Natural killer cell (primary cell): ENCODE measurements at places on chromosomes 16 and 17.

GRCh38 chr16:23348579-23349469 is 46.7 kb downstream of the SCNN1B start:
- DNase-seq, result no peak

DNA sequence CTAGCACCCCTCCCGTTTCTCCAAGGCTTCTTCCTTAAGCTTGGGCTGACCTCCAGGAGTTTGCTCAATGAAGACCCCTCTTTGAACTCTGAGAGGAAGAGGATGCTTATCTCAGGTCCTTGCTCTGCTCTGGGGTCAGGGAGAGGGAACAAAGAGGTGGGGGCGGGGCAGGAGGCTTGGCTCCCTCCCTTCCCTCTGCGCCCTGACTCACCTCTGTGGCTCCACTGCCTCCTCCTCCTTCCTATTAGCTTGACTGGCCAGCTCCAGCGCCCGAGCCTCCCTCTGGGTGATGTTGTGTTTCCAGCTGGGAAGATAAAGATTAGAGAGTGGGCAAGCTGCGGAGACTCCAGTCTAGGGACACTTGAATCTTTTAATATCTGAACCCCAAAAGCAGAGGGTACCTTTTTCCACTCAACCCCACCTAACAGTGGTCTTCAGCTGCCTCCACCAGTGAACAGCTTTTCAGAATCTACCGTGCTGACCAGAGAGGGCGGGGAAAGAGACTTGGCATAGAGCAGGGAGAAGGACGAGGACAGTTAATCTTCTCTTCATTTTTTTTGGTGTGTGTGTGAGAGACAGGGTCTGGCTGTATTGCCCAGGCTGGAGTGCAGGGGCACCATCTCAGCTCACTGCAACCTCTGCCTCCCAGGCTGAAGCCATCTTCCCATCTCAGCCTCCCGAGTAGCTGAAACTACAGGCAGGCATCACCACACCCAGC is 6.7 kb downstream of the GIP start:
- no peak for DNase-seq

- DNase-seq, result no peak
Observed at GRCh38 chr17:4209611-4210010, 54.2 kb downstream of the ANKFY1 start.

DNA sequence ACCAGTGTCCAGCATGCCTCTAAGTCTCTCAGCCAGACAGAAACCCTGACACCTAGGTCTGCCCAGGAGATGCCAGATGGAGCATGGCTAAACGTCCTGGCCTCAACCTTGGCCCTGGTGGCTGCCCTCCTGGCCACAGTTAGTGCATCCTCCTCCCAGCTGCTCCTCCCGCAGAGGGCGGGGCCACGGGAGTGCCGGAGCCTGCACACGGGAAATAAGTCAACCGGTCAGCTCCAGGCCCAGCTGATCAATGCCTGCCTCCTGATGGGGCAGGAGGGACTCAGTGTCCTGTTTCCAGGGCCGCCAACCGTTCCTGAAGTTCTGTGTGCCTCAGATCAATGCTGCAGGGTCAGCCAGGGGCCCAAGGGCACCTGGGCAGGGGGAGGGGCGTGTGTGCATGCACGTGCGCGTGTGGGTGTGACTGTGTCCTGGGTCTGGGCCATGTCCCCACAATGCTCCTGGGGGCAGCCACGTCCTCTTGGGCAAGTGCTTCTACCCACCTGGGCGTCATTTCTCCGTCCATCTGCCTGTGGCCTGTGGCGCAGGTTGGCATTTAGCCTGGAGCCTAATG is 4.6 kb upstream of the KCNJ12 start:
- no peak for DNase-seq

- no peak for DNase-seq
Observed at GRCh38 chr17:63442549-63443035, 3.5 kb downstream of the CYB561 start.

DNA sequence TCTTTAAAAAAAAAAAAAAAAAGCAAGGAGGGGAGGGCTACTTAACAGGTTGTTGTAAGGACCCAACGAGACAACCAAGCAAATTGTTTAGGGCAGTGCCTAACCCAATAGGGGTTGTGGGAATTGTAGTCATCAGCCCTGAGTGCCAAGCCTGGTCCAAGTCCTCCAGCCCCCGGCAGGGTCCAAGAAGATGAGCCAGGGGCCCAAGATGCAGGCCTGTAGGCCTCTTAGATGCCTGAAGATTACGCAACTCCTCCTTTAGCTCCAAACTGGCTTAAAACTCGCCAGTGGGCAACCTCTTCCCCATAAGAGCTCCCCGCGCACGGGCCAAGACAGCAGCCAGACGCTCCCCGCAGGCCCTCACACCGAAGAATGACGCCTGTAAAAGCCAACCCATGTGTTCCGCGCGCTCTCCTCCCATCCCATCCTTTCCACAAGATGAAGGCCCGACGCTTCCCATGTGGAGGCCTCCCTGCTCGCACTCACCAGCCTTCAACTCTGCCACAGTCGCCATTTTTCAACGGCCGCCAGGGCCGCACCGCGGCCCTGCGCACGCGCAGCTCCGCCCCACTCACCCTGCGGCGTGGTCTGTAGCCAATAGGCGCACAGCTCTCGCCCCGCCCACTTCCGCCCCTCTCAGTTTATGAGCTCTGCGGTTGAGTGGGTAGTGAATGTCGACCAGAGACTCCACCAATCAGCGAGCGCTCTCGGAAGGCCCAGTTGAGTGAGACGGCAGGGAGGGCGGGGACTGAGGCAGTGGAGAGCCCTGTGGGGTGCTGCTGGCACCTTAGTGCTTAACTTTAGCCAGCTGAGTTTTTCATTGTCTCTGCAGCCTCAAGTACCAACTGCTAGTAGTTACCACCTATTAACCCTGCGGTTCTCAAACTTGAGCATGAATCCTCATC is at the start of gene CEP20:
Gene CEP20 (minus strand): TSS at position 532 of the 905 bp plus-strand sequence. CDS start 18 bp downstream, at position 514.
- peak; percentile 100 for DNase-seq

DNA sequence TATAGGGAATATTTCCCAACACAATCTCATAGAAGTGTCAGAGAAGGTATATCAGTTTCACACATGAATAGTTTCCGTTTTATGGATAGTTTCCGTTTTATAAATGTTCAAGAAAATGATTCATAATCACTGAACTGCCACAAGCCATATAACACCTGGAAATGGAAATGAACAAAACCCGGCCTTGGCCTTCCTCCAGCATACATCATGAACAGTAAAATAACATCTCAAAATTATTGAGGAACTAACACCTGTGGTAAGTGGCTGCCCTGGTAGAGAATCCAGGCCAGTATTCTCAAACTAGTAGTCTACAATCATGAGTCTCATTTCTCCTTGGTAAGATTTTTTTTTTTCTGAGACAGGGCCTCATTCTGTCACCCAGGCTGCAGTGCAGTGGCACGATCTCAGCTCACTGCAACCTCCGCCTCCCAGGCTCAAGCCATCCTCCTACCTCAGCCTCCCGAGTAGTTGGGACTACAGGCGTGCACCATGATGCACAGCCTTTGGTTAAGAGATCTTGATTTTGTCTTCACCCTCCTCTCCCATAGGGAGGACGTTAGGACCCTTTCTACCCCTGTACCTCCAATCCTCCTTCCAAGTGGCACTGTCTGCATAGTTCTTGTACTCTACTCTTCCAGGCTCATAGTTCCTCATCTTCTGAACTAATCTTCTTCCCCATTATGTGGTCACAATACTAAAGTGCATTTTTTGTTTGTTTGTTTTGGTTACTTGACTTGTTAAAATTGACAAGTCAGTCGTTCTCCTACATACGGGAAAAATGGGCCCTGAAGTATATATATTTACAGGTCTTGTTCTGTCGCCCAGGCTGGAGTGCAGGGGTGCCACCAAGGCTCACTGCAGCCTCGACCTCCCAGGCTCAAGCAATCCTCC is 15.0 kb upstream of the RGS9 start:
- no peak for DNase-seq

GRCh38 chr17:58315281-58315711 is 13.3 kb downstream of the TSPOAP1 start:
- DNase-seq, result no peak

DNA sequence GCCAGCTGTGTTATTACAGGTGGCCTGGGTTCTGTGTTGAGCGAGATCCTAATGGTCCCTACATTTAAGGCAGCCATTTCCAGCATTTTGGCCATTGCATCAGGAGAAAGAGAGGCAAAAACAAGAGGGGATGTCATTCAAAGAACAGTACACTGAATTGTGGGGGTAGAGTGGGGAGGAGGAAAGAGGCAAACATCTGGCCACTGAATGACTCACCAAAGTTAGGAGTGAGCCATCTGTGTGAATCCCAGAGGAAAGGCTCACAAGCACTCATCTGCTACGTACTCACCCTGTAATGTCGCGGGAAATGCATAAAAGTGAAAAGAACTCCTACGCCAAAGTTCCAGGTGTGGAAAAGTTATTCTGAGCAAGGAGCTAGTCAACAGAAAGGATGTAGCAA is 16.7 kb downstream of the KRABD2 start:
- DNase-seq, result no peak

- DNase-seq, result no peak
Observed at GRCh38 chr16:59941594-59941993, 1207.5 kb upstream of the GOT2 start.

DNA sequence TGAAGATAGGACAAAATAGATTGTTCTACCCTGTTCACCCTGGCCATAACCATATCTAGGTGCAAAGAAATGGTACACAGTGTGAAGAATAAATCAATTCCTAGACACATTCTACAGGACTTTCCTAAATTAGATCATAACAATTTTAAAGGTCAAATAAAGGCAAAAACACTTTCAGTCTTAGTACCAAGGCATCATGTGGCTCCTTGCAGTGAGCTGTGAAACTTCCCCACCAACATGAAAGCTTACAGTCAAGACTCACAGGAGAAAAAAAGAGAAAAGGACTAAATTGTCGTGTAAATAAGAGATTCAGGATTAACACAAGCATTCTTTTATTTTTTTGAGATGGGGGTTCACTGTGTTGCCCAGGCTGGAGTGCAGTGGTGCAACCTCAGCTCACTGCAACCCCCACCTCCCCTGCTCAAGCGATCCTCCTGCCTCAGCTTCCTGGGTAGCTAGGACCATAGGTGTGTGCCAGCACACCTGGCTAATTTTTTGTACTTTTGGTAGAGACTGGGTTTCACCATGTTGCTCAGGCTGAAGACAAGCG is 14.2 kb downstream of the NSMCE1 start:
- no peak for DNase-seq

DNA sequence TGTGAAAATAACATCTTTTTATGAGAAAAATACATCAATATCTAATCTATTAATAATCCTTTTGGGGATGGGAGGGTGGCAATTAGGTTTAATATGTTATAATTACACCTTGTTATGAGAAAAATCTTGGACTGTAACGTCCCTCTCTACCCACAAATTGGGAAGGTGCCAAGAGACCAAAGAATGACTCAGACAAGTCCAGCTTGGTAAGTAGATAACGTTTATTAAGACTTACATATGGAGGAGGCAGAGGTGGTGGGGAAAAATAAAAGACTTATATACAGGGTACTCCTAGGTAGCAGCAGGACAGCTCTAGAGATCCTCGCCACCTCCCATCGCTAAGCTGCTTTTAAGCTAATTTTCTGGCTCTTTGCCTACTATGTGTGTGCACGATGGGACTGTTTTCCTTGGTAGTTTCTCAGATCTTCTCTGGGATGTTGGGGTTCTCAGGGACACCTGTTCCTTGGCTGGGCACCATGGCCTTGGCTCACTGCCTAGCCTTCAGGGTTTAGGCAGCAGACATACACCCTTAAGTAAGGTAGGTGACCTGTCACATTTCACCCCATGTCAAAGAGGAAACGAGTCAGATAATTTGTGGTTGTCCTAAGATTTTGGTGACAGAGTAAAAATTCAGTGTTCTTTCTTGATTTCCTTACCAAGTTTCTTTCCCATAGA is 31.5 kb downstream of the RBL2 start:
- DNase-seq, result no peak

DNA sequence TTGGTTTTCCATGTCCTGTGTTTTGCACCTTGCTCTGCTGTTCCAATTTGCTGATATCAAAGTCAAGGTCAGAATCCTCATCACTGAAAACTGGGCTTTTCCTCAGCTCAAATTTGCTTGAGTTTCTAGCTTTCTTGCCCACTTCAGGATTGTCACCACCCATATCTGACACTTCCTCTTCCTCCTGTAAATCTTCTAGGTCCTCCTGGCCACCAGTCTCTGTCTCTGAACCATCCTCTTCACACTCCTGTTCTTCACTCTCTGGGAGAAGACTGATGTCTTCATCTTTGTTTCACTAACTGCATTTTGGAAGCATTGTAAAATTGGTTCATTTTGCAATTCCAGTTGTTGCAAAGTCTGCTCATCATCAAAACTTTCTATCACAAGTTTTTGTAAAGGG is 63.4 kb upstream of the RBL2 start:
- DNase-seq, result no peak

- no peak for DNase-seq
Observed at GRCh38 chr16:13189250-13189649, 287.9 kb downstream of the SHISA9 start.

GRCh38 chr17:1783834-1784611 is 22.2 kb downstream of the SERPINF1 start:
- peak; percentile 49 for DNase-seq

DNA sequence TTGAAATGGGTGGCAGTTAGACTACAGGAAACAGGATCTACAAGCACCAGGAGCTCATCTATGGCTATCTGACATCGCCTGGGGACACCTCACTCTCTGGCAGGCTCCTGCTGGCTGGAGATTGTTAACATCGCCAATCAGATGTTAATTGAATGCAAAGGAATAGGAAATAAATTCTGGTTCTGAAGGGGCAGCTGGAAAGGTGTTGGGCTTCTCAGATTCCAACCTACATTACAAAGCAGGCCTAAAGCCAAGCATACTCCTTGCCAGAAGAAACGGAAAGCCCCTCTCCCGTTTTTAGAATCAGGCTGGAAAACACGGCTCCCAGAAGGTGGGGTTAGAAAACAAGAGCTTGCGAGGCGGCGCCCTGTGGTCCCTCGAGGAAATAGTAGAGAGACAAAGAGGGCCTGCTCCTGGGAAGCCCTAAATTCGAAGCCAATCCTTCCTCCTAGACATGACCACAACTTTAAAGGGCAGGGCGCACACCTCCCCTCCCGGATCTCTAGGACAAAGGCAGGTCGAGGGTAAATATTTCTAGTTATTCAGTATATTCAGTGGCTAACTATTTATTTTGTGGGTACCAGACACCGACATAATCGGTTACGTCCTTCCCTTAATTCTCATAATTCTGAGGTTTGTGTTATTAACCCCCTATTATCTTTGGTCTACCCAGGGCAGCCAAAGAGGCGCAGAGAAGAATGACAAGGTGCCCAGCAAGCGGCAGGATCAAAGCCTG is 763 bp upstream of the TOM1L1 start:
- DNase-seq, result no peak
